ENCODE measurements at places on chromosomes 5 and 9.

DNA sequence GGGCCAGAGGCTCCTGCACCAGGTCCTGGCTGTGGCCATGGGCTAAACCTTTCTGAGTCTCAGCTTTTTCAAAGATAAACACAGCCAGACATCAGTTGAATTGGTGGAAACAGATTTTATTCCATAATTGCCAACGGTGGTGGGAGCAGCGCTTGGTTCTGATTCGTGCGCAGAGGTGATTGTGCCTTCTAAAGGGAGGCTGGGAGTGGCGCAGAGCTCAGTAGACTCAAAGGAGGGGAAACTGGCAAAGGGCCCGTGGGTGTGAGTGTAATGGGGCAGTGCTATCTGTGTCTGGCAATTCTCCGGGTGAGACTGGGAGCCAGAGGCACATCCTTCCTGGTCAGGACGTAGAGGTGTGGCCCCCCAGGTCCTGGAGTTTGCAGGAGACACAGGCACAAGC lies 169.4 kb upstream of the PPP1R26 start:
- no peak for DNase-seq

DNA sequence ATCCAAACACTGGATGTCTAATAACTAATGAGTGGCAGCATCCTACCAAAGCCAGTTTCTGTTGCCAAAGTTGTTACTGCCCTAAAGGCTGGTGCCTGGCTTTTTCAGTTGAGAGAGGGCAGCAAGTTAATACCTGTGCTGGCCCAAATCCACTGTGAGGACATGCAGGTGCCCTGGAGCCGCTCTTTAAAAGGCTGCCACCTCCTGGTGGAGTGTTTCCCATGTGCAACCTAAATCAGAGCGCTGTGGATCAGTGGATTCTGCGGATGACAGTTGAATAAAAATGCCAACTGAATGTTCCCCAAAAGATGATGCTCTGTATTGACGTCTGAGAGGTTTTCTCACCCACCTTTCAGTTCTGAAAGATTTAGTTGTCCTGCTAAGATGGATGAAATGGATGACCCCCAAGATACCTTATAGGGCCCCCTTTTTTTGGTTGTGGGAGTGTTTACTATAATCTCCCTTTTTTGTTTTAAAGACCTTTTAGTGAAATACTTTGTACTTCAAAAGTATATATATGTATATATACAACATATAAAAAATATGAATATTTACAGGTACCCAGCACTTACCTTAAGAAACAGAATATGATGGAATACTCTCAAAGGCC lies 146.4 kb downstream of the EGFLAM start:
- DNase-seq, result no peak

GRCh38 chr5:7844901-7845300 lies 6.0 kb downstream of the CFAP90 start:
- DNase-seq, result no peak

DNA sequence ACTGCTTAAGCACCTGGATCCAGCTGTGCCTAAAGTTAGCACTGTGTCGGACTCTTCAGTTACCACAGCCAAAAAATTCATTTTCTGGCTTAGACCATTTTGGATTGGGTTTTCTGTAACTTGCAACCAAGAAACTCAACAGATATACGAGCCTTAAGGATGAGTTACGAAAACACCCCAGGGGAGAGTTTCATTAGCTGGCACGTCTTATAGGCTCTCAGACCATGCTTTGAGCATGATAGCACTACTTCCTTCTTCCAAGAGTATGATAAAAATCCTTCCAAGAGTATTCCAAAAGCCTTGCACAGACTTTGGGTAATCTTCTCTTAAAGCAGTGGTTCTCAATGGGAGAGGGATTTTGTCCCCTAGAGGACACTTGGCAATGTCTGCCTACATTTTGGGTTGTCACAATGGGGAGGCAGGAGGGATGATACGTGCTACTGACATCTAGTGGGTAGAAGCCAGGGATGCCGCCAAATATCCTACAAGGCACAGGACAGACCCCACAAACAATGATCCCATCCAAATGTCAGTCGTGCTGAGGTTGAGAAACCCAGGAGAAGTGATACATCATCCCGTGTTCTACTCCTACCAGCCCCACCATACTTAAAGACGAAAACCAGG lies 64.8 kb downstream of the SMIM23 start:
- DNase-seq, result no peak

DNA sequence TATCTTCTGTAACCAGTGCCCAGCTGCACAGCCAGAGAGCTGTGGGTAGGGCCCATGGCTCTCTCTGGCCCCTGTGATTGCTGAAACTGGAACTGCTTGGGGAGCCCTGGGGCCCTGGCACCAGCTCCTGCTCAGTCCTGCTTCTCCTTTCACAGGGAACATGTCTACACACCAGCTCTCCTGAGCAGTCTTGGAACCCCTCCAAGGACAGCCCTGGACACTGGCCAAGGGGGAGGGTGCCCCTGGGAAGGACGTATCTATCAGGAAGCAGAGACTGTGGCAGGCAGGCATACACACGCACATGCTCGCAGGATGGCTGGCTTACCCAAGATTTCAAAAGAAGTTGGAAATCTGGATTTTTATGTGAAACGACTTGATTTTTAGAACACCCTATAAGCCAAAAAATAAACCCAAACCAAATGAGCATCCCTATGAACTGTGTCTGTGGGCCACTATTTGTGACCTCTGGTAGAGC lies 8.8 kb upstream of the TRAF1 start:
- peak; percentile 73 for DNase-seq

- DNase-seq, result no peak
Observed at GRCh38 chr9:131585375-131585774, 40.1 kb downstream of the PRRT1B start.

GRCh38 chr9:88995200-88995577 lies 3.9 kb downstream of the S1PR3 start:
- no peak for DNase-seq

DNA sequence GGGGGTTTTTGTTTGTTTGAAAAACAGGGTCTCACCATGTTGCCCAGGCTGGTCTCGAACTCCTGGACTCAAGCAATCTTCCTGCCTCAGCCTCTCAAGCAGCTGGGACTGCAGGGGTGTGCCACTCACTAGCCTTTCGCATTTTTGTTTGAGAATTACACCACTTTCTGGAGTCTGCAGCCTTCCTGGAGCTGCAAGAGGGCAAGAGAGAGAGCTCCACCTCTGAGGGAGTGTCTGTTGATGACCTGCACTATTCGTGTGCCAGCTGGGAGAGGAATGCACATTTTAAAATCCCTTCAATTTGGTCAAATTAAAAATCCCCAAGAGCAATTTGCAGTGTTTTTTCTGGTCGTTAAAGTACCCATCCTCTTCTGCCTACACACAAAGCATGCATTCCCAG lies 5.0 kb upstream of the CKMT2 start:
- no peak for DNase-seq

- peak; percentile 4 for DNase-seq
Observed at GRCh38 chr9:32968101-32969011, 33.1 kb downstream of the APTX start.

DNA sequence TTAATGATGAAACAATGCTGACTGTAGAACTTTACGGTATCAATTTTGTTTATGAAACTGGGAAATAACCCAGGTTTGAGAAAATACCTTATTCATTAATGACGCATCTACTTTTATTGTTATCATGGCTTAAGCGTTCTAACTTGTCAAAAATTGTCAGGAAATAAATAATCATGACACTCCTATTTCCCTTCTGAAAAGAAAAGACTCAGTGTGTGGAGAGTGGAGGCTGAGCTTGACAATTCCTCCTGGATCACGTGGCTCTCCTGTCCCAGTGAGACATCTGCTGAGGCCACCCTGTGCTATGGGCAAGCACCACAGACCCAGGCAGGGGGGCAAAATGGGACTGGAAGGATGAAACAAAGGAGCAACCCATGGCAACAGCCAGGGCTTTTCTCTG lies 466.4 kb downstream of the ZNF608 start:
- DNase-seq, result no peak

DNA sequence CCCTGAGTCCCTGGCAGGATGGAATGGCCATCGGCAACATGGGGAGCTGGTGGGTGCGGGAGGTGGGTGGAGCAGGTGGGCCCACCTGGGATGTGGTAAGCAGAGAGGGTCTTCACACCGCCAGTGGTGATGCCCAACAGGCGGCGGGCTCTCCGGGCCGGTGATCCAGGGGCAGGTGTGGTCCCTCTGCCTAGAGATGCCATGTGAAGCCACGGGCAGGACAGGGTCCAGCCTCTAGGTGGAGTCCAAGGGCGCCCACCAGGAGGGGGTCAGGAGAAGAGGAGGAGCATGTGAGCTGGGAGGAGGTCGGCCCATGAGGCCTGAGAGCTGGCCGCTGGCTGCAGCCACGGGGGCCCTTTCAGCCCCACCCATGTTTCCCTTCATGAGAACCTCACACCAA lies 221.1 kb downstream of the FANCC start:
- no peak for DNase-seq

DNA sequence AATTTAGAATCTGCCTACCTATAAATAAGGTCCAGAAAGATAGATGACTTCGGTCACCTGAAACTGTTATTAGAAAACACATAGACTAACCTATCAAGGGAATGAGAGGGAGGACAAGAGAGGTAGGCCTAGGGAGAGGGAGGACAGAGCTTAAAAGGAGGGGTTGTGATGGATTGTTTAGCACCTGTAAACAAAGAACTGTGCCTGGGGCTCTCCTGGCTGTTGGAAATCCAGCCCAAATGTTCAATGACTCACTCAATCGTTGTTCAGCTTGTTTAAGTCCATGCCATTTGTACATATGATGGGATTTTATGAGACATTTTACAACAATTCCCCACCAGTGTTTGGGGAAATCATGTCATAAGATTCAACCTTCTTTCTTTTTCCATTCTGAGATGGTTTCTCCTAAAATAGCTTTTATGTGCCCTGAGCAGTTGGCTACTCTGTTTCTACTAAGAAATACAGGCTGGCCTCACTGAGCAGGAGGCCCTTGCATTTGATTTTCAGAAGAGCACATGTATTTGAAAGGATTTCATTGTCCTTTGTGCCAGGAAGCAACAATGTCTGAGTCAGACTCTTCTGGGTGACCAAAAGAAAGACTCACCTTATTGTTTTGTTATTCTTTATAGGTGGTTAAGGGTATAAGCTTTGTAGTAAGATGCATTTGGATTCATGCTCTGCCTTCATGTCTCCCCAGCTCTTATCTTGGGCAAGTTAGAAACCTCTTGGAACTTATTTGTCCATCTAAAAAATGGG lies 48.2 kb upstream of the GPR151 start:
- no peak for DNase-seq

GRCh38 chr9:37960631-37961030 lies 56.7 kb upstream of the SLC25A51 start:
- no peak for DNase-seq

DNA sequence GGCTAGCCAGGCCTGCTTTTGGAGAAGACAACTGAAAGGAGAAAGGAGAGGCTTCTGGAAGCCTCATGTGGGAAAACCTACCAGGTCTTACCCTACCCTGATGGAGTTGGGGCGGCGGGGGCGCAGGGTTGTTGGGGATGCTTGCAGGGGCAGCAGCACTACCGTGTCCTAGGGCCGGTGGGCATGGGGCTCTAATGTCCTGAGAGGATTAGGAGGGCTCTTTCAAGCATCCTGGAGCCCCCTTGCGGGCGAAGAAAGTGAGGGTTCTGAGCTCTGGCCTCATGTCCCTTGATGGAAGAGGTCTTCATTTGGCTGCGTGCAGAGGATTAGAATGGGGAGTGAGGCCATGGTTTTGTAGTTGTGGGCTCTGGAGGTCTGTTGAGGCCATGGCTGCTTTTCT lies 86.9 kb upstream of the PITX1 start:
- DNase-seq, result no peak

DNA sequence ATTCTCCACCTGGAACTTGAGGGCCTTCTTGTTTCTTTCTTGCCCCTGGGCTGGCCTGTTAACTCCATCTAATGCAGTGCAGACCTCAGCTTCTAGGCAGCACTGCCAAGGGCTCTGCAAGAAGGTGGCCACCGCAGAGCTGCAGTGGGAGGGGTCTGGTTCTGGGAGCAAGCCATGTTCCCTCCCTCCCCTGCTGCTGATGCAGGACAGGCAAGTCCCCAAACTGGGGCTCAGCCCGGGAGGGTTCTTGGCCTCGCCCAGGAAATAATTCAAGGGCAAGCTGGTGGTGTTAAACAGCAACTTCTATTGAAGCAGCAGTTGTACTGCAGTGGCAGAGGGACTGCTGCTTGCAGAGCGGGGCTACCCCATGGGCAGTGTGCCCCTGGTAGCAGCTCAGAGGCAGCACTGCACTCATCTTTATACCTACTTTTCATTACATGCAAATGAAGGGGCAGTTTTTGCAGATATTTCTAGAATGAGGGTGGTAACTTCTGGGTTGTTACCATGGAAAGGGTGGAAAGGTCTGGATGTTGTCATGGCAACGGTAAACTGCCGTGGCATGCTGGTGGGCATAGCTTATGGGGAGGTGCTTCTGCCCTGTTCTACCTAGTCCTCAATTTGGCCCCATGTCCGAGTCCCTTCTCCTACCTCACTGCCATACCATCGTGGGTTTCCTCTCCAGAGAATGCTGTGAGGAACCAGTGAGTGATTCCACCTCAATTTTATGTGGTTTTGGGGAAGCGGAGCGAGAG lies 82.1 kb downstream of the WDR41 start:
- DNase-seq, result no peak

DNA sequence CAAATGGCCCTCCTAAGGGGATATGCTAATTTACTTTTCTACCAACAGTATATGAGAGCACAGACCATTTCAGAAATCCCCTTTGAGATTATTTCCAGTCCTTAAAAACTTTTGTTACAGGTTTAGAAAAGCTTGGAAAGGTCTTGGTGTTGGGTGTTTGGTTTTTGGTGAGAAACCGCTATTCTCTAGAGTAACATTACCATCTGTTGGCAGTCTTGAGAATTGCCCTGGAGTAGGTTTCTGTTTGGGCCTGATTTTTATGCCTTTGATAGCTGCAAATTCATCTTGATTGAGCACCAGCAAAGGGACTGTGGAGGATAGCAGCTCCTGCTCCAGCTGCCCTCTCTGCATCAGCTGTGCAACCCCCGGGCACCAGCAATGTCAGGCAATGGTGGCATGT lies 8.0 kb downstream of the NUDT2 start:
- DNase-seq, result no peak

DNA sequence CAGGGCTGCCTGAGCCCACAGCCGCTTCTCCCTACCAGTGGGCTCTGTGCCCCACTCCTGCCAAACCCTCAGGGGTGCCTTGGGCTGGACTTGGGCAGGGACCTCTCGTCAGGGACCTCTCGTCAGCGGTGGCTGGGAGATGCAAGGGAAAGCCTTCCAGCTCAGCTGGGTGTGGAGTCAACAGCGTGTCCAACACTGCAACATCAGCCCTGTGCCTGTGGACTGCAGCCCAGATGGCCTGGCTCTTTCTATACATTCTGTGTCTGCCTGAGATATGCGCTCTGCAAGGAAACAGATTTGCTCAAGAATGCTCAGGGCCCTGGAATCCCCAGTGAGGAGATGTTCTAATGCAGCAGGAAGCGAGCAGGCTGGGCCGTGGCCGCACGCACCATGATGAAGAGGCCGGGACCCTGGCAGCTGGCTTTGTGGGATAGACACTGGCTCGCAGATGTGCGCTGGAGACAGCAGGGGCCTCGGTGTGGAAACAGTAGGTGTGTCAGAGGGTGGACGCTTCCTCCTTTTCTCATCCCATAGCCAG lies 85.0 kb upstream of the COL5A1 start:
- no peak for DNase-seq

GRCh38 chr5:64619609-64620008 lies 70.7 kb upstream of the SHISAL2B start:
- no peak for DNase-seq

Data from occipital lobe (tissue), 3 donors.